ENCODE measurements at places on chromosomes 7 and 10. TPM values are rescaled to one million over a fixed set of nuclear protein-coding genes. Genes with fewer than 3 reads are reported as not detected.

Gene FOXI2
- total RNA-seq: not detected

Gene ASZ1
- not detected for total RNA-seq

Gene ARHGEF5
- total RNA-seq: 4.6 TPM

Gene AKR1C1
- total RNA-seq: 11.7 TPM

Measured in myometrial cell (primary cell).